ENCODE measurements at places on chromosomes 2 and 18. TPM values are rescaled to one million over a fixed set of nuclear protein-coding genes. Genes with fewer than 3 reads are reported as not detected.

GRCh38 chr2:191150230-191150599 is 579 bp downstream of the STAT4 start:
- peaks cover 18% of the 10 kb centered on the region for H3K4me1 ChIP-seq
- H3K4me3 ChIP-seq = peak overlapping the region; percentile 68
- no peak for DNase-seq
- H3K36me3 ChIP-seq = no peaks in the 10 kb centered on the region
- H3K27me3 ChIP-seq = no peaks in the 10 kb centered on the region
- H3K27ac ChIP-seq = peak overlapping the region; percentile 80

- no peaks in the 10 kb centered on the region for H3K36me3 ChIP-seq
- H3K4me3 ChIP-seq = no peak overlapping the region
- DNase-seq = no peak
- peaks cover 5% of the 10 kb centered on the region for H3K4me1 ChIP-seq
Observed at GRCh38 chr2:136019306-136019705, 33.9 kb upstream of the DARS1 start.

GRCh38 chr2:215160081-215160480 is 21.7 kb upstream of the ABCA12 start:
- H3K4me3 ChIP-seq = no peak overlapping the region
- no peaks in the 10 kb centered on the region for H3K4me1 ChIP-seq
- DNase-seq = no peak

DNA sequence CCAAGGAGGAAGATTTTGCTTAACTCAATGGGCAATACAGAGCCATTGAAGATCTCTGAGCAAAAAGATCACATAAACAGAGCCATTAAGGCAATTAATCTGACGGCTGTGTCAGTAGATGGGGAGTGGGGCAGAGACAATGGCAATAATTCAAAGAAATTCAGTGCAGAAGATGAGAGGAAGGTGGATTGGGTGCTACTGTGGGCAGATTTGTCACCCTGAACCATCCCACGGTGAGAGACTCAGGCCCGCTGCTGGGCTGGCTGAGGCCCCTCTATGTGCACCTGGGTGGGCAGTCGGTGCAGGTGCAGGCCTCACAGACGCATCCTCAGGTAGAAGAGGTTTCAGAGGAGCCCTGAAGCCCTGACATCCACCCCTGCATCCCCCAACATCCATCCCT is 458.6 kb downstream of the EIPR1 start:
- no peak for DNase-seq
- no peaks in the 10 kb centered on the region for H3K36me3 ChIP-seq
- no peak overlapping the region for H3K27ac ChIP-seq
- H3K4me3 ChIP-seq = no peak overlapping the region

DNA sequence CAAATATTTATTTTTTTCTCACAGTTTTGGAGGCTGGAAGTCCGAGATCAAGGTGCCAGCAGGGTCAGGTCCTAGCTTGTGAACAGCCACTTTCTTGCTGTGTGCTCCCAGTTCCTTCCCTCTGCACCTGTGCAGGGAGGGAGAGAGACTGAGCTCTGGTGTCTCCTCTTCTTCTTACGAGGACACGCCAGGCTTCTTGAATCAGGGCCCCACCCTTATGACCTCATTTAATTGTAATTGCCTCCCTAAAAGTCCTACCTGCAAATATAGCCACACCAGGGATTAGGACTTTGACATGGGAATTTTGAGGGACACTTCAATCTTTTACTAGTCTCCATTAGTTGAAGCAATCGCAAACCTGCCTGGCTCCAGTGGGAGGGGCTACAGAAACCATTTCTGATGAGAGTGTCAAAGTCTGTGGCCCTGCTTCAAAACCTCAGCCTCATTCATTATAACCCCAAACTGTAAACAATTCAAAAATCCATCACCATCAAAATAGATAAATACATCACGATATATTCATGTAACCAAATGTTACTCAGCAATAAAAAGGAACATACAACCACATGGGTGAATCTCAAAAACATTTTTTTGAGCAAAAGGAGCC is 18.2 kb upstream of the SEH1L start:
- H3K4me3 ChIP-seq = no peak overlapping the region
- H3K4me1 ChIP-seq = peaks cover 12% of the 10 kb centered on the region
- no peak for DNase-seq
- H3K27ac ChIP-seq = no peak overlapping the region

GRCh38 chr2:220394433-220394832 is 767.0 kb downstream of the SLC4A3 start:
- H3K36me3 ChIP-seq = no peaks in the 10 kb centered on the region
- H3K27ac ChIP-seq = no peak overlapping the region
- no peak for DNase-seq
- no peaks in the 10 kb centered on the region for H3K4me1 ChIP-seq

- H3K4me3 ChIP-seq = no peak overlapping the region
- no peaks in the 10 kb centered on the region for H3K36me3 ChIP-seq
- no peaks in the 10 kb centered on the region for H3K4me1 ChIP-seq
- H3K27me3 ChIP-seq = no peaks in the 10 kb centered on the region
Observed at GRCh38 chr18:47507651-47508050, 256.2 kb upstream of the SKOR2 start.

The ZNF396 gene
- total RNA-seq = 1.7 TPM

The TBR1 gene
- total RNA-seq = 0.05 TPM

The ABCG8 gene
- under 0.01 TPM for total RNA-seq

The AAMP gene
- total RNA-seq = 69.2 TPM

The GALNT5 gene
- total RNA-seq = 0.33 TPM

Data from thymus (tissue), 14 donors.